ENCODE measurements at places on chromosomes 6 and 20.

DNA sequence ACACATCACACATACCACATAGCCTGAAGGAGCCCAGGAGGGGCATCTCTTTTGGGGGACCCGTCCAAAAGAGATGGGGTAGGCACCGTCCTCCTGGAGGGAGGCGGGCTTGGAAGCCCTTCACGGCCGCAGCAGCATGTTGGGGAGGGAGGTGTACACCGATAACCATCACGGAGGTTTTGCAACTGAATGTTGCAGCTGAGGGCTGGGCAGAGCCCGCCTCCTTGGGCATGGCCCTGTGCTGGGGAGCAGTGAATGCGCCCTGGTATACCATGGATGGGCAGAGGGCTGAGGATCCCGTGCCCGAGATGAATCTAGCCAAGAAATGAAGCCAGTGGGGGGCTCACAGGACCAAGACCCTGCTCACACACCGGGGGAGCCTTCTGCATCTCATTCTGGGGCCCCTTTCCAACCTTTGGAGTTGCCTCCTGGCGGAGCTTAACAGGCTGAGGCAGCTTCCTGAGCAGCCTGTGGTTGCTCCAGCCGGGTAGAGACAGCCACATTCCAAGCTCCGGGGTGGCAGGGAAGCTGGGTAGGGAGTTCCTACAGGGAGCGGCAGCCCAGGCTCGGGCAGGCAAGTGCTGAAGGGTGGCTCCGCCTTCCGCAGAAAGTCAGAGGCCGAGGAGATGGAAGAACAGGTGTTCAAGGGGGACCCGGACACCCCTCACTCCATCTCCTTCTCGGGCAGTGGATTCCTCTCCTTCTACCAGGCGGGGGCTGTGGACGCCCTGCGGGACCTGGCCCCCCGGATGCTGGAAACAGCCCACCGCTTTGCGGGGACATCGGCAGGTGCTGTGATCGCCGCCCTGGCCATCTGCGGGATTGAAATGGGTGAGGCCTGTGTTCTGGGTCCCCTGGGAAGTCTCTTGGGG is at the start of gene PNPLA1:
Gene PNPLA1, plus strand, starts transcription at position 227 of the 872 bp plus-strand sequence. Its CDS starts 400 bp downstream, at position 627.
- no peak for DNase-seq

DNA sequence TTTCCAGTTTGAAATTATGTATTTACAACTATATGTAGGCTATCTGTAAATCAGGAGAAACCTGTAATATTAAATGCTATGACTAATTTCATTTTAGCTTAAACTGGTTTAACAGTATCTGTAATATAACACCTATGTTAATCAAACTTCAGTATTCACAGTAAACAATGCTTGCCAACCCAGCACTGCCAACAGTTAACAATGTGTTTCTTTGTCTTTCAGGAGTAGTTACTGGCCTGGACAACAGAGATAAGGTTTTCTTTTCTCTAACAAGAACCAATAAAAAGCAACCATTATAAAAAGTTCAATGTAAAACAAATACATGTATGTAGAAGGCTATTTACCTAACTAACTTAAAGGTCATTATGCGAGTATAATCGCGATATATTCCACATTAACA is 158.8 kb downstream of the CDK19 start:
- no peak for DNase-seq

DNA sequence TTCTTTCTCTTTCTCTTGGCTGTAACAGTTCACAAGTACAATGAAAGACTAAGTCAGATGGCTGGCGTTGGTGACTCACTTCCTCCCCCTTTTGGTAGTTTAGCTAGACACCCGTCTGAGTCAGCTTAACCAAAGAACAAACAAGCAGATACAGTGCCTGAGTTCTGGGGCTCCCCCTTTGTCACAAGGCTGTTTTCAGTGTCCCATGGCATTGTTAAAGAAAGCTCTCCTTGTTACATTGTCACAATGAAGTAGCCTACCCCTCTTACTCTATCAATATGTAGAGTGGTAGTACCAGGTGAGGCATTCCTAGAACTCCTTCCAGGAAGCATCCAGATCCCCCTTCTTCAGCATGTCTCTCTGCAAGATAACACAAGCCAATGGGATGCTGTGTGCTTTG is 38.6 kb downstream of the KIAA0408 start:
- DNase-seq = peak; percentile 63

- DNase-seq = no peak
Measured at GRCh38 chr6:166958926-166959861, 2.8 kb upstream of the RNASET2 start.

DNA sequence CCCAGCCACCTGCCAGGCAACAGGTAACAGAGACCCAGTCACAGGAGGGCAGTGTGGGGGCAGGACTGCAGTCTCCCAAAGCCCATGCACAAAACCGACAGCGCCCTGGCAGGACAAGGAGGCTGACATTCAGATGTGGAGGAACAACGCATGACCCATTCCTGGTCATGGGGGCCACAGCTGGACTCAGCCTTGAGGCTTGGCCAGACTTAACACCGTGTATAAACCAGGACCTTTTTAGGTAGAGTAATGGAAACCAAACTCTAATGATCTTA is 8.1 kb downstream of the GFRA4 start:
- no peak for DNase-seq

GRCh38 chr6:44712353-44713111 is 325.0 kb downstream of the CDC5L start:
- DNase-seq = no peak

DNA sequence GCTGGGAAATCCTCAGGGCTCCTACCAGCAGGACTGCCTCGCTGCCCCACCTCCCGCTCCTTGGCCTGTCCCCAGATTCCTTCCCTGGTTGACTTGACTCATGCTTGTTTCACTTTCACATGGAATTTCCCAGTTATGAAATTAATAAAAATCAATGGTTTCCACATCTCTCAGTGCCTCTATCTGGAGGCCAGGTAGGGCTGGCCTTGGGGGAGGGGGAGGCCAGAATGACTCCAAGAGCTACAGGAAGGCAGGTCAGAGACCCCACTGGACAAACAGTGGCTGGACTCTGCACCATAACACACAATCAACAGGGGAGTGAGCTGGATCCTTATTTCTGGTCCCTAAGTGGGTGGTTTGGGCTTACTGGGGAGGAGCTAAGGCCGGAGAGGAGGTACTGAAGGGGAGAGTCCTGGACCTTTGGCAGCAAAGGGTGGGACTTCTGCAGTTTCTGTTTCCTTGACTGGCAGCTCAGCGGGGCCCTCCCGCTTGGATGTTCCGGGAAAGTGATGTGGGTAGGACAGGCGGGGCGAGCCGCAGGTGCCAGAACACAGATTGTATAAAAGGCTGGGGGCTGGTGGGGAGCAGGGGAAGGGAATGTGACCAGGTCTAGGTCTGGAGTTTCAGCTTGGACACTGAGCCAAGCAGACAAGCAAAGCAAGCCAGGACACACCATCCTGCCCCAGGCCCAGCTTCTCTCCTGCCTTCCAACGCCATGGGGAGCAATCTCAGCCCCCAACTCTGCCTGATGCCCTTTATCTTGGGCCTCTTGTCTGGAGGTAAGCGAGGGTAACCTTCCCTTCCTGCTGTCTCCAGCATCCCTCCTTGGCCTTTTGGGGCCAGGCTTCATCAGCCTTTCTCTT is at the start of gene CFB:
Gene CFB, plus strand, starts transcription at position 589 of the 863 bp plus-strand sequence. Its CDS starts 127 bp downstream, at position 716.
- DNase-seq = no peak

DNA sequence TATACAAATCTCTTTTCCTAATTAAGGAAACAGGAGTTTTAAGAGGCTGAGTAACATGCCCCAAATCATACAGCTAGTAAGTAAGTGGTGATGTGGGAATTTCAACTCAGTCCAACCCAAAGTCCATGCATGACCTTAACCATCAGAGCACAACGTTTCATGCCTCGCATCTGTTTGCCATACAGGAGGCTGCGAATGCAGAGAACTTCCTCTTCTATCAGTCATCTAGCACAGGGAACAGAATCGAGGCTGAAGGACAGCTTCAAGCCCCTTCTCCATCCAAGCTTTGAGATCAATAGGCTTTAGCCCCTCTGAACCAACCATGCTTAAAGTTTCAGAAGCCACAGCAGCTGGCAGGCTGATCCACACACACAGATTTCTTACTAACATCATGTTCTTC is 113.2 kb downstream of the MAFB start:
- DNase-seq = no peak

- DNase-seq = no peak
Measured at GRCh38 chr6:3433005-3433404, 23.8 kb downstream of the SLC22A23 start.

DNA sequence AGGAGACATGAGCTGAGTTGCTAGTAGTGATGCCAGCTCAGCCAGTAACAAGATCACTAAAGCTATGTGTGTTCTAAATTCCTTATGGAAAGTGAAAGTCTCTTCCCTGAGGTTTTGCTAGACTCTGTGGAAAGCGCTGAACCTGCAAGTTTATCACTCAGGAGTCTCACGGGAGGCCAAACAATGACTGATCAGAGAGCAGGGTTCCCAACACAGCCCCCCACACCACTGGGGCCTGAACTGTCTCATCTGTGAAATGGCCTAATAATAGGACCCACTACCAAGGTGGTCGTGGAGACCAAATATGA is 19.9 kb downstream of the ACSS1 start:
- no peak for DNase-seq

- peak; percentile 24 for DNase-seq
Measured at GRCh38 chr20:48761023-48761785, 66.6 kb downstream of the PREX1 start.

DNA sequence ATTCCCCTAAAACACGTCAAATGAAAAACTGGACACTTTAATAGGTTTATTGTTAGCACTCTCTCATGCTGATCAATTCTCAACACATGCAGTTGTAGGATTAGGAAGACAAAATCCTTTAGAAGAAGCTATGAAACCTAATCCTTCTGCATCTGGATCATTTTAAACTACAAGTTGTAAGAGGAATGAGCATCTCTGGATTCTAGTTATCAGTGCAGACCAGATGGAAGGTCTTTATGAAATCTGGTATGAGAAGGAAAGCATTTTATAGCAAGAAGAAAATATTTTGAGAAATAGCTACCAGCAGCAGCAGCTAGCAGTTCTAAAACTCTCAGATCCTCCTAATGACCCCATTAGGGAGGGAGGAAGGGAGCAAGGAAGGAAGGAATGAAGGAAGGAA is 4.1 kb downstream of the HTR1E start:
- no peak for DNase-seq

- no peak for DNase-seq
Measured at GRCh38 chr20:48921883-48922820, 641 bp downstream of the ARFGEF2 start.

GRCh38 chr6:137044366-137045221 is at the start of gene IL20RA:
TSS of gene IL20RA (minus strand) at chr6:137044965. CDS start at chr6:137044728, 237 bp downstream.
- peak; percentile 6 for DNase-seq

- DNase-seq = no peak
Measured at GRCh38 chr6:36349240-36349639, 12.6 kb upstream of the BNIP5 start.

- DNase-seq = no peak
Measured at GRCh38 chr20:8357703-8358102, 225.6 kb downstream of the PLCB1 start.

DNA sequence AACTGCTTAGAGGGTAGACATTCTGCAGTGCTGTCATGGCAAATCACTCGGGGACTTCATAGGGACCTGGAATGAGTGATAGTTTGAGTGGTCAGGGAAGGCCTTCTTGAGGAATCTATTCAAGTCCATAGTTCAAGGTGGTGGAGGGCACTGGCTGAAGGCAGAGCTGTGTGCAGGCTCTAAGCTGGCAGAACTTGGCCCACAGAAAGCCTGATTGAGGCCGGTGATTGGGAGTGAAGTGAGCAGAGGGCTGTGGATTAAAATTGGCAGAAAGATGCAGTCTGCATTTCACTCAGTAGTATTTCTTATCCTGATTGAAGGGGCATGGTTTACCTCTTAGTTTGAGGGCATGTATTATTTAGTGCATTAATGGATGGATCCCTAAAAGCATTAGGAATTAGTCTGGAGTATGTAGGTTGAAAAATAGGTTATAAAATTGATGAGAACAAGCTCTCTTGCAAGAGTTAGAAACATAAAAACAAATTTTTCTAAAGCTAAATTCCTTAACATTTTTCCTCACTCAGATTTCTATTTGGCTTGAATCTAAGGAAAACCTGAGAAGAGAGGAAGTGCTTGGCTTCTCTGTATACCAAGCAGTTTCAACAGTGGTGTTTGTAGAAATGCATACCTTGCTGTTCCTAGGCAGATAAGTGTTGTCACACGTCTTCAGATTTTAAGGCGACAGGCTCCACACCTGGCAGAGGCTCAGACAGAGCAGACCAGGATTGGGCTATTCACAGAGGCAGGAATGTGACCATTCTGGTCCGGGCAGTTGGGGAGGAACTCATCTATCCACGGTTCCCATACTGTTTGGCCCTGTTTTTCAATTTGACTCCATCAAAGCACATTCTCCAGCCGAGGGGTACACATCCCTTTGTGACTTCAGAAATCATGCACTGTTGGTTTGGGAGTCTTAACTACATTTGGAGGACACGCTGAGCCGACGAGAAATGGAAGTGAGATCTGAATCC is 45.2 kb downstream of the UTRN start:
- no peak for DNase-seq

DNA sequence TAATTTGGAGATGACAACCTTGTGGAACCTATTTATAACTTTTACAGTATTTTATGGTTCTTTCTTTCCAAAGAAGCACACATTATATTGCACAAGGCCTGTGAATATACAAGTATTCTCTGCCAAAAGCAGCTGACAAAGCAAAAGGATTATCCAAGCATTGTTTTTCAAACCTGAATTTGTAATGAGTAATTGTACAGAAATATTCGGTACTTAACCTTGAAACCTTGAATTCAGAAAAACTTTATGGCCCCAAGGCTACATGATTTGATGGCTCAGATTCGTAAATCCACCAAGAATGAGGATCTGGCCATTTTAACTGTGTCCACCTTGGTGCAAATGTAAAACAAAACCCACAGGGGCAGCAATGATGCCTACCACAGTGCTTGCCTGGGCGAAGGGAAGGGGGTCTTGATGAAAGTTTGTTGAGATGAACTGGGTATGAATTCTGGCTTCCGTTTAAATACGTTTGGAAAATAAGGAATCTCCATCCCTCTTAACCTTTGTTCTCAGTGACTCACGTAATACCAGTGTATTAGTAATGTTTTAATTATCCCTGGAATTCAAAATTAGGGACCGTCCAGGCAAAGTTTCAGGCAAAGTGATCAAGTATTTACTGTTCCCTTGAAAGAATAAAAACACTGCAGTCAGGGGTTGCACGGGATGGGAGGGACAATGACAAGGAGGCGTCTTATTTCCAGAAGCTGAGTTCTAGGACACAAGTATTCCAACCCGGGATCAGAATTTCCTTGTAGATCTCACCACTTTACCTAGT is 2.7 kb upstream of the RBM24 start:
- DNase-seq = no peak

- DNase-seq = no peak
Measured at GRCh38 chr20:36084897-36085613, 69.5 kb upstream of the EPB41L1 start.

DNA sequence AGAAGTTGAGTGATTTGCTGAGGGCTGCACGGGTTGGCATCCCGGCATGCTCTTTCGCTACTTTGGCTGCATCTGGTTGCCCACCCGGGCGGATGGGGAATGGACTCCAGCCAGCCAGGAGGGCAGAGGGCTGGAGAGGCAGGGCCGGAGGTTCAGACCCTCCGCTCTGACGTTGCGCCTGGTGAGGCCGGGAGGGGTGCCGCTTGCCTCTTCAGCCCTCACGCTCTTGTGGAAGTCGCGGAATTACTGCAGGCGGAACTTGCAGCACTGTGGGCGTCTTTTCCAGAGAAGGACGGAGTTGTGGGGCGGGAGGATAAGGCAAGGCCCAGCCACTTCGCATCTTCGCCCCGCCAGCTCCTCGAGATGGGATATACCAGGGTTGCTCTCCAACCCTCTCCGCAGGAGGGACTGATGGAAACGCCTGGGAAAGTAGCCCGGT is 656 bp downstream of the RTEL1 start:
- no peak for DNase-seq

Measured in stimulated activated CD4-positive, alpha-beta T cell treated with anti-CD3 and anti-CD28 coated beads, Interleukin-4, amount 100 ng/mL, for 1 hour (primary cell).